ENCODE measurements at places on chromosomes 2 and 18.

DNA sequence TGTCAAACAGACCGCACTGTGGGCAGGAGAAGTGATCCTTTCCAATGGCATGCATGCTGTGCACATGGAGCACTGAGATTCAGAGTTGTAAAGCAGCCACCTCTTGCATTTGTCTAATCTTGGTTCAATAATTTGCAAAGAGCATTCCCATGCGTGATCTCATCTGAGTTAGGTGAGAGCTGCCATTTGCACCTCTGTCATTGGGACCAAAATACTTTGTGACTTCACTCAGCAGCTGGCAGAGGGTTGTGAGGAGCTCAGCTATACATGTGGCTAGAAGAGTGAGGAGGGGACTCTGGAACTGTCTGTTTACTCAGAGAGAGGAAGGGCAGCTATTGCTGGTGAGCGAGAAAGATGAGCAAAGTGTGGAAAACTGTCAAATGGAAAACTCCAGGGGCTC lies 265.1 kb upstream of the TNP1 start:
- DNase-seq: no peak

DNA sequence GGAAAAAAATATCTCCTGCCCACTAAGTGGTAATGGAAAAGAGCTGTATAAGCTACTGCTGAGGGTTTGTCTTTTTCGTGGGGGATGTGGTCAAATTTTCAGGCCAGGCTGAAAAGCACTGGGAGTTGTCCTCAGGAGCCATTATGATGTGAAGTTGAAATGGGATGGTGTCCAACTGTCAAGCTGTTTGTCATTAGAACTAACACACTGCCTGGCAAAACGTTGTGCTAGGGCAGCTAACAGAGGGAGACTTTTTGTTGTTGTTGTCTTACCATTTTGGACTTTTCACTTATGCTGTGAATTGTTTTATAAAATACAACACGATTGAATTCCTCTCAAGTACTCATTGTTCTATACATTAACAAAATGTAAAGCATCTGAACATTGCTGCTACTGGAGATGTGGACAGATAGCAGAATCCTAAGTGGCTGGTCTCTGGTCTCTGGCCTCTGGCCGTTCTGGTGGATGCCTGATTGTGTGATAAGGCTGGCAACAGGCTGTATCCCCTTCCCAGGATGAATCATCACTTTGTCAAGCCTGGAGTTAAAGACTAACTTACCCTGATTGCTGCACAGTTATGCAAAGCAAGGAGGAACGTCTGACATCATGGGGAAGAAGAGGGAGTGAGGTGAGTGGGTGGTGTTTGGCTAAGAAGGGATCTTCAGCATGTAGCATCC lies 2.3 kb downstream of the MYO1B start:
- DNase-seq: peak; percentile 76

- DNase-seq: no peak
Measured at GRCh38 chr2:227877421-227878310, 6.2 kb downstream of the DAW1 start.

GRCh38 chr18:62938006-62938405 lies 222.7 kb downstream of the PHLPP1 start:
- no peak for DNase-seq

DNA sequence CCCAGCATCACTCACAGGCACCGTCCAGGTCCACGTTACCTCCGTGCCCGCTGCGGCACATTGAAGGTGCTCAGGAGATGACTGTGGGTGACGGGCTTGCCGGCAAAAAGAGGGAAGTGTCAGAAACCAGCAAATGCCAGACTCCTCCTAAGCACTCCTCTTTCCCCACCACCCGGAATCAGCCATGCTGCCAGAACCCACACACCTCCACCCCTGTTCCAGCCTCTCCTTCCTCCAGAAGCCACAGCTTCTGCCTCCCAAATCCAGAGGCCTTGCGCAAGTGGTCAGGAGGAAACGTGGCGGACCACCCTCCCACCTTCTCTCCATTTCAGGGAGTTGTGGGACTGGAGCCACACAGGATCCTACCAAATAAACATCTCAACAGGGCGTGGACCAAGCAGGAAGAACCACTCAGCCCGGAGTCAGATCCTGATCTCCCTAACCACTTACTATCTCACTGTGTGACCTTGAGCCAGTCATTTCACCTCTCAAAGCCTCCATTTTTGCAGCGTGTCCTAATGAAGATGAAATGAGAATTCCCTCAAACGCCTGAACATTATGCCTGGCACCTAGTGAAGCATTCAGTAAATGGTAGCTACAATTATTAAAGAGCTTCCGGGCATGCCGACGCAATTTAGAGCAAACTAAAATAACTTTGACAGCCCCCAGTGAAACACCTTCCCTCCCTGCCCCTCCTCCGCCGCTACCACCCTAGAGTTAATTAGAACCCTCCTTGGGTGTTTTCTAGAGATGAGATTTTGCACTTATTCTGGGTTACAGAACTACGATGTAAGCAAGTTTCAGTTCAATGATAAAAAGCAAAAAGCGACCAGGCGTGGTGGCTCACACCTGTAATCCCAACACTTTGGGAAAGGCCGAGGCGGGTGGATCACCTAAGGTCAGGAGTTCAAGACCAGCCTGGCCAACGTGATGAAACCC lies 32.9 kb downstream of the SMAD7 start:
- no peak for DNase-seq

DNA sequence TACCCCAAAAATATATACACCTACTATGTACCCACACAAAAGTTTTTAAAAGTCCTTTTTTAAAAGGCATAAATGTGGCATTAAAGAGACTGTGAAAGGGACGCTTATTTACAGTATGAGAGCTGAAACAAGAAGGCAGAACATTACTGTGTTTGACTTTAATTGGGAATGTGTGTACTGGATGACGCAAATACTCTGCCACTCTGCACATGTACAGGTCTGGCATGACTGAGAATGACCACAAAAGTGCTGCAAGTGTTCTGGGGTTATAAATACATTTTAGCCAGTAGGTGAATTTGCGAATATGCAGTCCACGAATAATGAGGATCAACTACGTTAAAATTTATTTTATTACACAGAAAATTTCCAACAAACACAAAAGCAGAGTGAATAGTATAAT lies 11.4 kb downstream of the DARS1 start:
- no peak for DNase-seq

GRCh38 chr2:9652898-9653479 lies 22.2 kb upstream of the YWHAQ start:
- DNase-seq: no peak

GRCh38 chr2:152303951-152304350 lies 31.0 kb upstream of the FMNL2 start:
- DNase-seq: no peak

DNA sequence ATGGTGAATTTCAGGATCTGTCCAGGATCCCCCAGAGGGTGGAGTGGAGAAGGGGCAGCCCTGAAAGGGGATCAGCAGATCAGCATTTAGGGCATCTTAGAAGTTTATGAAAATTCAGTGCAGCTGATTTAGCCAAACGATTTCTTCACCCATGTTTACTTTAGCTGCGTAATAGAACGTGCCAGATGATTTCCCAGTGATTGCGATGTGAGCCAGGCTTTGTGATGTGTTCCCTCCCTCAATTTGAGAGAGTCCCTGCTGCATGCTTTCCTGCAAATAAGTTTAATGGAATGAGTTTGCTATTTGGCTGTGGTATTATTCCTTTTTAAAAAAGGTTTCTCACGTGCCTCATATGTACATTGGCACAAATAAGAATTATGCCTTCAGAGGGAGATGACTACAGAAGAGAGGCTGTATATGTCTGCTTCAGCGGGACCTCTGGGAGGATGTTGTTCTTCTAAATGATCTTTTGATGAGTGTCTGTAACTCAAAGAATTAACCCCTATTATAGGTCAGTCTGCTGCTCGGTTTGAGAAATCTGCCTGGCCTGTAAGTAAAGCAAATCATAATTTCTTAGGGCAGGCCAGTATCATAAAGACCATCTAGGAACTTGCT lies 111.9 kb downstream of the MRO start:
- no peak for DNase-seq

GRCh38 chr2:131105950-131106801 lies 1.0 kb downstream of the PLEKHB2 start:
- DNase-seq: peak; percentile 31

DNA sequence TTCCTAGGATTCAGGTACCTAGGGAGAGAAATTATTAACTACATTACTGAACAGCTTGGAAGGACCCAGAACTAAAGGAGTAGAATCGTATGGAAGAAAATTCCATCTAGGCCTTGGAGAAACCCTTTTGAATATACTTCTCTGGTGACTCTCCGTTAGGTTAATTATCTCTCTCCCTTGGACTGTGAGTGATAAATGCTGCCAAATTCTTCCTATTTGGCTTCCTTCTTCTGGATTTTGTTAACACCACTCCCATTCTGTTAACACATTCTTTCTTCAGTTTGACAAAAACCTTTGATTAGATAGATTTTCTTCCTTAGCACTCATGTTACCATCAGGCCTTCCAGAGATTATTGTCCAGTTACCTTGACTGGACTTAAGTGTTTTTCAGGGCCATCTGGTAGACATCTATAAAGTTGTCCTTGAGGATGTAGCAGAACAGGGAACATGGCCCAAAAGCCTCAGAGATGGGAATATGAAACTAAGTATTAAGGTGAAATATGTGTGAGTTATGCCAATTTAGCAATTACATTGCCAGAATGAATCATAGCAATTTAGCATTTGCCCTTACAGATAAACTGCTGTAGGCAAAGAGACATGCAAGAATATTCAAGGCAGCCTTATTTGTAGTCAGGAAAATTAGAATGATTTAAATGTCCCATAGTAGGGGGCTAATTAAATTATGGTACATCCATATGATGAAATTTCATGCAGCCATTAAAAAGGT lies 6.7 kb downstream of the CYP27A1 start:
- DNase-seq: no peak

Measured in PC-9 (cell line).